Cerebellum (tissue), 4 donors: ENCODE measurements at places on chromosomes 13 and 19.

- no peak for DNase-seq
Observed at GRCh38 chr13:113744197-113745000, 14.6 kb upstream of the TMEM255B start.

DNA sequence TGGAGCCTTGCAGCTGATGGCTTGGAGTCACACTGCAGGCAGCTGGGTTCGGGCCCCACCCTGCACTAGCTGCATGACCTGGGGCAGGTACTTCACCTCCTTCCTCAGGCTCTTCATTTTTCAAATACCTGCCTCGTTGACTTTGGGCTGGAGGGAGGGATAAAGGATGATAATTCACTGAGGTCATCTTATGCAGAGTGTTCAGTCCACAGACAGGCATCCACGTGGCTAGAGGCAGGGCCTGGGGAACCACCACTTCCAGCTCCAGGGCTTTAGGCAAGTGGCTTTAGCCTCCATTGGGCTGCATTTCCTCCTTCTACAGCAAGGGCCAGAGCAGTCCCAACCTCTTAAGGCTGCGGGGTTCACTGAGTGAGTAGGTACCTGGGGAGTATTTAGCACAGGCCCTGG, 84.8 kb downstream of the SIPA1L3 start:
- DNase-seq, result no peak

DNA sequence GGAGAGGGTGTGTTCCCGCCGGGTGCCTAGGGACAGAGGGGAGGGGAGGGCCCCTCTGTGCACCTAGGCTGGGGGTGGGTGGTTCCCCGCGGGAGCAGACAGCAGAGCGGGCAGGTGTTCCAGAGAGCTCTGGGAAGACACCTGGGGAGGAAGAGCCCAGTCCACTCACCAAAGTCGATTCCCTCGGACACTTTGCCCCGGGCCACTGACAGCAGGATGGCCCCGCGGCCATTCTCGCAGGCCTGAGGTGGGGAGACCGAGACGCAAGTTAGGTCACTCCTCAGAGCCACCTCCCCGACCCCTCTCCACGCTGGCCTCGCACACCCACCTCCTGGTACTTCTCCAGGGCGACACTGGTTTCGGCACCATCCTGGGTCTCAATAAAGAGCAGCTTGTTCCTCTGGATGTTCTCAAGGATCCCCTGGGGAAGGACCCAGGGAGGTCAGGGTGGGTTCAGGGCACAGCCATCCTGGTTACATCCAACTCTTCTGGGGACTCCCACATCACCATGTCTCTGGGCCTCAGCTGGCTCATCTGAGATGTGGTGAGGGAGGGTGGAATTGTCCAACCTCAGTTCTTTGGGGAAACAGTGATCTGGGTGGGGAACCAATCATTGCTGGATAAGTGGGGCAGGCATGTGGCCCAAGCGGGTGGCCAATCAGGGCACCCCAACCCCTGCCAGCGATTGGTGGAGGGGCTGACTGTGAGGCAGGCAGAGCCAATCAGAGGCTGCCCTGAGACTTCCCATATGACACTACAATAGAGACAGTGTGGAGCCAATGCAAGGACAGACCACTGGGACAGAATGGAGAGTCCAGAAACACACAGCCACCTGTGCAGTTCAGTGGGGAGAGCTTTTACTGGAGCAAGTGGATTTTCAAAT, 12.6 kb downstream of the KLC3 start:
- no peak for DNase-seq

- no peak for DNase-seq
Observed at GRCh38 chr13:99224021-99224420, 23.4 kb downstream of the UBAC2 start.

GRCh38 chr19:17680230-17680722, 7.9 kb downstream of the UNC13A start:
- DNase-seq, result peak; percentile 86
